ENCODE measurements at places on chromosomes 7 and 10.

DNA sequence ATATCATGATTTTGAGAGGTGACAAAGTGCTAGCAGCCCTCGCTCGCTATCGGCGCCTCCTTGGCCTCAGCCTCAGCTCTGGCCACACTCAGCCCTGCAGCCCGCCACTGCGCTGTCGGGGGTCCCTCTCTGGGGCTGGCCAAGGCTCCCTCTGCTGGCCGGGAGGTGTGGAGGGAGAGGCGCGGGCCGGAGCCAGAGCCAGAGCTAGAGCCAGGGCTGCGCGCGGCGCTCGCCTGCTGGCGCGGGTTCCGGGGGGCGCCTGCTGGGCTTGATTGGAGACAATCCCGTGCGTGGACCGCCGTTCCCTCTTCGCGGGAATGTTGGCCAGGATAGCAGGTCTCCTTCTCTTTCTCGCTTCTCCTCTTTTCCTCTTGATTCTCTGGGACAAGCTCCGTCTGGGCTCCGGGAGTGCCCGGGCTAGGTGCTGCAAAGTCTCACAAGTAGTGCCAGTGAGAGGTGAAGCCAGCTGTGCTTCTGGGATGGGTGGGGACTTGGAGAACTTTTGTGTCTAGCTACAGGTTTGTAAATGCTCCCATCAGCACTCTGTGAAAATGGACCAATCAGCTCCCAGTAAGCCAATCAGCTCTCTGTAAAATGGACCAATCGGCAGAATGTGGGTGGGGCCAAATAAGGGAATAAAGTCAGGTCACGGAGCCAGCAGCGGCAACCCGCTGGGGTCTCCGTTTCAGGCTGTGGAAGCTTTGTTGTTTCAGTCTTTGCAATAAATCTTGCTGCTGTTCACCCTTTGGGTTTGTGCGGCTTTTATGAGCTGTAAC is 43.4 kb upstream of the ELMO1 start:
- DNase-seq = no peak

- DNase-seq = no peak
Observed at GRCh38 chr7:23470330-23471105, at the start of gene IGF2BP3. TSS of gene IGF2BP3 (minus strand) at chr7:23470491. CDS start at chr7:23470110, 381 bp downstream.

DNA sequence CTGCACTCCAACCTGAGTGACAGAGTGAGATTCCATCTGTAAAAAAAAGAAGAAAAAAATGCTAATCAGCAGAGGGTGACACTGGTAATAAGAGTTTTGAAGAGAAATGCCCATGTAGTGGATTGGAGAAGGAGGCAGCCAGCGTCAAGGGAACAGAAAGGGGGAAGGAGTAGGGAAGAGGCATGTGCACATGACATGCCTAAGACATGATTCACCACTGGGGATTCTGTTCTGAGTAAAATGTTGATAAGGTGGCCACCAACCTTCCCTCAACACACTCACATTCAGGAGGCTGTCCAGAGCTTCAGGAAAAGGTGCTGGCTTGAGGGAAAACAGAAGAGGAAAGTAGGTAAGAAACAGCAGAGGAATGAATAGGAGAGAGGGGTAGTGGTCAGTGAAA is 39.9 kb downstream of the AKR1D1 start:
- DNase-seq = no peak

DNA sequence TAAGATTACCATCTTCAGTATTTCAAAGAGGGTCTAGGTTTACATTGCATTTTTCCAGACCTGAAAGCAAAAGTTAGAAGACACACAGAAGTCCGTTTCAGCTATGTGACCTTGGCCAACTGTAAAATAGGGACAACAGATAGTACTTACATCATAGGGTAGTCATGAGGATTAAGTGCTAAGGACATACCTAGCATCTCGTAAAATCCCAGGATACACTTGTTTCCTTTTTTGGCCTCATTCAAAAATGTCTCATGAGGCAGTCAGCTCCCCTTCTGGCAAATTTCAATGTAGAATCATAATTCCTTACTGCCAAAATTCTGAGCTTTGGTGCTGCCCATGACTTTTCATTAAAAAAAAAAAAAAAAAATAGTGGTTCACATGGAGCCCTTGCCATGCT is 6.4 kb upstream of the DUSP5 start:
- DNase-seq = no peak

DNA sequence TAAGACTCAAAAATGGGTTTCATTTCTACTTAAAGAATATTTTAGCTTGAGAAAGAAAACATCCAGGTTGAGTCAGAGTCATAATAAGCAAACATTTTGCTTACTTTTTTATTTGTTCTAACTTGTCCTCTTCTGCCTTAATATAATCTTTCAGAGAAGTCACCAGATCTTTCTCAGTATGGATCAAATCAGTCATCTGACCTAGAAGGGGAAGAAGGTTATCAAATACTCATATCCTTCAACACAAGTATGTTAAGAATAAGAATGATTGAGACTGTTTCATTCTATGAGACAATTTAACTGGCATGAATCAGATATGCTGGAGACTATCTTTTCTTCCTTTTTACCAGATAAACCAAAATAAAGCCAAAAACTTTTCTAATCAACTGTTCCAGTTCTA is 23.0 kb downstream of the P4HA1 start:
- no peak for DNase-seq

Data from CD4-positive, alpha-beta T cell treated with Interleukin-15 for 4 hours (primary cell).